Stimulated activated CD8-positive, alpha-beta memory T cell treated with anti-CD3 and anti-CD28 coated beads, Interleukin-15, amount 100 ng/mL, for 4 hours (primary cell): ENCODE measurements at places on chromosomes 4 and X.

- DNase-seq, result no peak
Observed at GRCh38 chrX:10109695-10110094, 47.1 kb upstream of the CLCN4 start.

DNA sequence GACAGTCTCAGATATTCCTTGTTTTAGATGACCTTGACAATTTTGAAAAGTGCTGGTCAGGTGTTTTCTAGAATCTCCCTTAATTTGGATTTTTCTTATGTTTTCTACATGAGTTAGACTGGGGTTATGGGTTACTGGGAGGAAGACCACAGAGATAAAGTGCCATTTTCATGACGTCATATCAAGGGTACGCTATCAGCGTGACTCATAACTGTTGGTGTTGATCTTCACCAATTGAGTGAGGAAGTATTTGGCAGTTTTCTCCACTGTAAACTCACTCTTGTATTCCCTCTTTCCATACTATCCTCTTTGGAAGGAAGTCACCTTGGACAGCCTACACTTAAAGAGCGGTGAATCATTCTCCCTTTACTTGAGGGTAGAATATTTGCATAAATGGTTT is 56.9 kb downstream of the MAGEC1 start:
- no peak for DNase-seq

GRCh38 chrX:47629419-47630200 is at the start of gene CFP:
CFP (minus strand) TSS chrX:47629930; CDS start chrX:47629844, 86 bp downstream.
- DNase-seq, result no peak

GRCh38 chrX:12301288-12301687 is 163.0 kb downstream of the FRMPD4 start:
- DNase-seq, result no peak

GRCh38 chr4:183437452-183437851 is 7.0 kb upstream of the CDKN2AIP start:
- no peak for DNase-seq

- DNase-seq, result no peak
Observed at GRCh38 chr4:11368701-11369115, 60.0 kb downstream of the HS3ST1 start.

DNA sequence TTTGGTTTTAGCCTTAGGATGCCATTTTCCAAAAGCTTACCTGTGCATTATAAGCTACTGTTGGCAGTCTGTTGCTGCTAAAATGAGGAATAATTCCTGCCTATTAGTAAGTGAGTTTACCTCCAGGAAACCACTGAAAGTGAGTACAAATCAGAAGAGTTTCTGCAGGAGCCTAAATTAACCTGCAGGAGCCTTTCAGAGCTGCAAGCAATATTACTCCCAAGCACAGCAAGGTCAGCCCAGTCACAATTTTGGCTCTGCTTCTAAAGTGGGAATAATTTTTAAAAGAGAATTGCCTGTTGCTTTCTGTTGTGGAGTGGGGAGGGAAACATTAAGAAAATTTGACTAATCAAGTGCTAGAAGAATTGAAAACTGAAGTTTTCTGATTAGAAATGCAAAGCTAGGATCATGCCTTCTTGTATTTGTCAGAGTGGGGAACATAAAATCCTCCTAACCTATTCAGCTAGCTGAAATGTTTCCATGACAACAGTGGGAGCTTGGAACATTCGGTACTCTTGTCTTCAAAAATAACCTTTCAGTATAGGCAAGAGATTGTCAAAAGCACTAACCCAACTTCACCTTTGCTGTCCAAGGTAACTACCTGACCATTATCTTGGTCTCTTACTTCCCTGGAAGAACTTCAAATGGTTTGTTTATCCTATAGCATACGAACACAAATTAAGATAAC is 193.2 kb downstream of the COMMD8 start:
- no peak for DNase-seq

DNA sequence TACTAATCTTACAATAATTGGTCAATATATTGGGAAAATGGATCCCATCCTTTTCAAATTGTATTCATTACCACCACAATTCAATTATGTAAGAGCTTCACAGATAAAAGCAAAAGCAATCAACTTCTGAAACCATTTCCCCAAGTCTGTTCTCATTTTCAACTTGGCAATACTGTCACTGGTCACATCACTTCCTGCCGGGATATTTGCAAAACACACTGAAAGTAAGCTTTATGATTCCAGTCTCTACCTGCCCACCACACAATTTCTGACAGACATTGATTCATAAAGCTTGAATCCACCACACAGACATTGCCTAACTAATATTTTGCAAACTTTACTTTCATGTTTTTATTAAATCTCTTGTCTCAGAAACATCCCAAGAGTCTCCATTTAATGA is 53.6 kb downstream of the LIN54 start:
- no peak for DNase-seq

DNA sequence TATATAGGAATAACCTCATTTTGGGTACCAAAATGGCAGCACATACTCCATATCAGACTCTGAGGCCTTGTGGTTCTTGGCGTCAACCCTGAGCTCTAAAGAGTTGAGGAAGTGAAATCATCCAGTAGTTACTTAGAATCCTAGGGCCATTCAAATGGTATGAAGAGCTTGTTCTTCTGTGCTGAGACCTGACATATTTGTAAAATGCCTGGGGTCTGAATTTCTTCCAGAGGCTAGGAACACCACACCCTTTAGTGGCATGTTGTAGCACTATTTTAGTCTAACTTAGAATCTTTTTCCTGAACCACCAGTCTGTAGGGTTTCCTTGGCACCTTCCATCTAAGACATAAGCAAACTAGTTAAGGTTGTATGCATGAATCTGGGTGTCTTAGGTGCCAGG is 18.1 kb upstream of the GDPD2 start:
- DNase-seq, result no peak

GRCh38 chr4:83329521-83330110 is 5.0 kb downstream of the HPSE start:
- no peak for DNase-seq

- no peak for DNase-seq
Observed at GRCh38 chr4:152158225-152158624, 377.7 kb downstream of the FBXW7 start.

GRCh38 chrX:140572724-140573123 is 67.9 kb upstream of the SOX3 start:
- no peak for DNase-seq

- DNase-seq, result no peak
Observed at GRCh38 chr4:180134091-180134866, 2108.9 kb upstream of the TENM3 start.

- DNase-seq, result no peak
Observed at GRCh38 chr4:82645936-82646565, 84.3 kb upstream of the TMEM150C start.

DNA sequence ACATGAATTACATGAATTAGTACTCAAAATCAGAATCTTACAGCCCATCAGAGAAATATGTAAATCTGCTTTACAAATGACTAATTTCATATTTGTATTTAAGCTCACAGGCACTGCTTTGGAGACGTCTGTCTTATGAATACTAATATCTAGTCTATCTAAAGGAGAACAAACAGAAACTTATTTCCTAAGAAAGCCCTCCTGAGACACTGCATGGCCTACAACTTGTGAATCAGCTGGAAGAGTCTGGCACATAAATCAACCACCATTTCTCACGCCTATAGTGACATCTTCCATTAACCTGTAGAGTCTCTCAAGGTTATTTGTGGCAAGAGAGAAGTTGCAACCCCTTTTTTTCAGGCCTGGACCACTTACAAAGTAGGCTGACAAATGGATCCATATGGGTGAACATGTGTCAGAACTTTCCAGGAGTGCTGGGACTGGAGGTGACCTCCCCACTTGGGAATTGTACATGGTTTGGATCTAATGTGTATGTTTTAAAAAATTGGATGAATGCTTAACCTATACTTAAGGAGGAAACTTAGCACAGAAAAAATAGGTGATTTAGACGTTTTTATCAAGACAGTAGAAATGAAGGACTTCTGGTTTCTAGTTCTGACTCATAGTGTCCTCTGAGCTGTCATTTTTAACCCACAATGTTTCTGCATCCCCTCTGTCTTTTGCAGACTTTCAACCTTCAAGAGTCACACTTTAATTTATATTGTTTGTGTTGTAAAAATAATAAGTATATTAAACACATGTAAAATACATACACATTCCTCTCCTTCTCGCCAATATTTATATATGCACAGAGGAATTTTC is 83.2 kb upstream of the ARHGAP24 start:
- DNase-seq, result no peak

DNA sequence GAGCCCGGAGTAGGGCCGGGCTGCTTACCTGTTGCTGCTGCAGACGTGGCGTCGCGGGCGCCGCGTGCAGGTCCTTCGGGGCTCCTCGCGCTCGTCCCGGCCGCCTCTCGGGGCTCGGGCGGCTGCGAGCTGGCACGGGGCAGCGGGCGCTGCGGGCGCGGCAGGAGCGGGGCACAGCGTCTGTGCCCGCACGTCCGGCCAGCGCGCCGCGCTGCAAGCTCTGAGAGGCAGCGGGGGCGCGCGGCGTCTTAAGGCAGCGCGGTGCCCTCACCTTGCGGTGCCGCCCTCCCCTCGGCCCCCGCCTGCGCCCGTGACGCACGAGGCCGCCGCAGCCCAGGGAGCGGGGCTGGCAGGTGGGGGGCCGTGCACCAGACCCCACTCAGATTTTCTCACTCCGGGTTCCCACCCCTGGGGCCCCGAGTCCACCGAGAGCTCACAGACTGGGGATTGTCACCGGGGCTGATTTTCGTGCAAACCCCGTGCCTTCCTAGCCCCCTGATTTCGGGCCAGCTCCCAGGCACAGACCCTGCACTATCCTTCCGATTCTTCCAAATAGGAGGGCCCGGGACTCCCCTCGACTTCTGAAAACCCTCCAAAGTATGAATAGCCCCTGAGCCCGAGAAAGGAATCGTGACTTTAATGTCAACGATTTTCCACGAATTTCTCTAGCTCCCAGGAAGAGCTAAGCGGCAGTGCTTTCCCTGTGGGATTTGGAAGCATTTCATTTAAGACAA is at the start of gene GPR101:
Gene GPR101, minus strand, starts transcription at position 222 of the 734 bp plus-strand sequence. CDS start 2,321 bp downstream, outside the sequence.
- no peak for DNase-seq

- DNase-seq, result no peak
Observed at GRCh38 chr4:48205107-48205506, 64.5 kb downstream of the TEC start.

DNA sequence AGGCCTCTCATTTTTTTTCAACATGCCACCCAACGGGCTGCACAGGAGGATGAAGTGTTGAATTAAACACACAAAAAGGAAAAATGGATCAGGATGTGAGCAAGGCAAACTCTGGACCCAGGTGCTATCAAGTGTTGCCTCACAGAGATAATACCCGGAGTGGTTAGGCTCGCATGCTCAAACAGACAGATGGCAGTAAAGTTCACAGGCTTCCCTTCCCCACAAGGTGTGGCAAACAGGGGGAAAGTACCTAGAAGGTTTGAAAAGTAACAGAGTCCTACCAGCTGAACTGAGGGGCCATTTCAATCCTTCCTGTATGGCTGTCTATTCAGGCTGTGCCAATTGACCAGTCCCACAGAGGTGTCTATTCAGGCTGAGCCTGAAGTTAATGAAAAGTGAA is 123.9 kb upstream of the GC start:
- DNase-seq, result no peak

DNA sequence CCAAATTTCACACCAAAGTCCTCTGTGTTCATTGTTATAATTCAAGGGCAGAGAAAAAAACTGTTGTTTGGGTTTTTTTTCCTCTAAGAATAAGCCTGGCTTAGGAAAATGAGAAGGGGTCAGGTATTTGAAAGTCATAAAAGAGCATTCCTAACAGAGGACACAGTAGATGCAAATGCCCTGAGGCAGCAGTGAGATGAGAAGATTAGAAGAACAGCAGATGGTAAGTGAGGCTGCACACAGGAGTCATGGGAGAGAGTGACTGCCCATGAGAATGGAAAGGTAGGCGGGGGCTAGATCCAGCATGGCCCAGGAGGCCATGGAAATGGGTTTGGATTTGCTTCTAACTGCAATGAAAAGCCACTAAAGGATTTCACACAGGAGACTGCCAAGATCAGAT is 107.5 kb upstream of the RBPJ start:
- DNase-seq, result no peak
